ENCODE measurements at places on chromosomes 3 and 15.
A peak's percentile ranks its signal among the peaks of the same experiment; 100 is the strongest.

DNA sequence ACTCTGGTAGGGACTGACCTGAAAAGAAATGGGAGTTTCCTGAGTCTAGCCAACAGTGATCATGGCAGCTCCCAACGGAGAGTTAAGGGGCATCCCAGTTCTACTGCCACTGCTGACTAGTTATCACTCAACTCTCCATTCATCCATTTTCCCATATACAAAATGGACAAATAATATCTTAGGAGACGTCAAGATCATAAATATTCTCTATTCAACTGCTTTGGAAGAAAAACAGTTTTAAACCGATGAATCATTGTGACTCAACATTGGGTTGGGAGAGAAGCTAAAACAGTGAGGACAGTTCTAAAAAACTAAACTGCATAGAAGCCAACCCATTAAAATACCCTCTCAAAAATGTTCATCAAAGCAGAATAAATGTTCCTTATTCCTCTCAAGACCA is 57.6 kb upstream of the CHRM5 start:
- peak; percentile 46 for ATAC-seq

DNA sequence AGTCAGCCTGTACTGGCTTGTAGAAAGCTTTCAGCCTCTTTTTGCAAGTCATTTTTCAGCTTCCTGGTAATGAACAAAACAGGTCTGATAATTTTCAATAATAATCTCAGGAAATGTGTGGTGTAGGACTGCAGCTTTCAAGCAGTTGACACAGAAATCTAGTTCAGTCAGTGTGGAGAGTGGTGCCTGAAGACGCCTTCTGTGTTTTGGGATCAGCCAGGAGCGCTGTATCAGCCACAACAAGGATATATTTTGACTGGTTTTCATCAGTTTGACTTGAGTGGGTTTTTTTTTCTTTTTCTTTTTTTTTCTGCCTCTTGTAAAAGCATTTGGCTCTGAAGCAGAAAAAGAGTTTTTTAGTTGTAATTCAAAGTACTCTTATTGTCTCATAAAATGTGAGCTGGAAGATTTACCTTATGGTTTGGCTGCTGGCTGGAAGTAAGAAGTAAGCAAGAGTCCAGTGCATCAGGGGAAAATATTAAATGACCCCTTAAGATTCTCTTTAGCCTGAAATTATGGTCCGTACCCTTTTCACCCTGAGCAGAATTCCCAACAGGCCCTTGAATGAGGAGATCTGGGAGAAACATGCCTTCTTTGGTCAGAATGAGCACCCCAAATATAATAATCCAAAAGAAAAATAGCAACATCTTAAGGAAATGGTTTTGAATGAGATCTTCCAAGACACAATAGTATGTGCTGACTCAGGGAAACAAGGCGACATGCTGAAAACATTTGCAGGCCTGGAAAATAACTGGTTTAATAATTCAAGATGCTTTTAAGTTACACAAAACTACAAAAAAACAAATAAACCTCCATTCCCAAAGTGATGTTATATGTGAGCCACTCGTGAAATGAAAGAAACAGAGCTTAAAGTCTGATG is 332.7 kb upstream of the ADAMTS9 start:
- peak; percentile 31 for ATAC-seq

DNA sequence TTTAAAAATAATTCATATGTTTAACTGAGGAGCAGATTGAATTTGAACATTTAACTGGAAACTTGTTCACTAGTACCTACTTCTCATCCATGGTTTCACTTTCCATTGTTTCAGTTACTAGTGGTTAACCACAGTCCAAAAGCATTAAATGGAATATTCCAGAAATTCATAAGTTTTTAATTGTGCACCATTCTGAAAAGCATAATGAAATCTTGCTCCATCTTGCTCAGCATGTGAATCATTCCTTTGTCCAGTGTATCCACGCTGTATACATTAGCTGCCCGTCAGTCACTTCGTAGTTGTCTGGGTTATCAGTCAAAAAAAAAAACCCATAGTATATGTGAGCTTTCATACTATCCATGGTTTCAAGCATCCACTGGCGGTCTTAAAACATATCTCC is 217.6 kb downstream of the TPRG1 start:
- ATAC-seq, result no peak

DNA sequence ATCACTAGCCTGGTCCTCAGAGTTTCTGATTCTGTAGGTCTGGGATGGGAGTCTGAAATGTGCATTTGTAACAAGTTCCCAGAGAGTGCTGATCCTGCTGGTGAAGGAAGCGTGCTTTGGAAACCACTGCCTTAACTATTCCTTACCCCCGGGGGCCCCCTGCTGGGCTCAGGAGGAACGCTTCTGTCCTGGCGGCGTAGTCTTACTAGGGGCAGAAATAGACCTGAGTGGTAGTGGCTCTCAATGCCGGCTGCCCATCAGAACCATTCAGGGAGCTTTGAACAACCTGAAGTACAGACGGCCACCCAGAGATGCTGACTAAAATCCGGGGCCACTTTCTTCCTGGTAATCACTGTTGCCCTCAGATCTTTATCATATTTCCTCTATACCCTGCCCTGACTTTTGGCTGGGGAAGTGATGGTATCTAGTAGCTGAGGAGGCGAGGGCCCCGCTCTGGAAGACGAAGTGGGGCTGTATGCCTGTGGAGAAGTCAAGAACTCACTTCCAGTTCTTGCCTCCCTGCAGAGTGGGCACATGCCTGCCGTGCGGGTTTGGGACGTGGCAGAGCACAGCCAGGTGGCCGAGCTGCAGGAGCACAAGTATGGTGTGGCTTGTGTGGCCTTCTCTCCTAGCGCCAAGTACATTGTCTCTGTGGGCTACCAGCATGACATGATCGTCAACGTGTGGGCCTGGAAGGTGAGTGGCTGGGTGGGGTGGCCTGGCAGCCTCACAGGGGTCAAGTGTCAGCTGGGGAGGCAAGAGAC is 16.3 kb upstream of the JMJD7 start:
- peak; percentile 98 for ATAC-seq

DNA sequence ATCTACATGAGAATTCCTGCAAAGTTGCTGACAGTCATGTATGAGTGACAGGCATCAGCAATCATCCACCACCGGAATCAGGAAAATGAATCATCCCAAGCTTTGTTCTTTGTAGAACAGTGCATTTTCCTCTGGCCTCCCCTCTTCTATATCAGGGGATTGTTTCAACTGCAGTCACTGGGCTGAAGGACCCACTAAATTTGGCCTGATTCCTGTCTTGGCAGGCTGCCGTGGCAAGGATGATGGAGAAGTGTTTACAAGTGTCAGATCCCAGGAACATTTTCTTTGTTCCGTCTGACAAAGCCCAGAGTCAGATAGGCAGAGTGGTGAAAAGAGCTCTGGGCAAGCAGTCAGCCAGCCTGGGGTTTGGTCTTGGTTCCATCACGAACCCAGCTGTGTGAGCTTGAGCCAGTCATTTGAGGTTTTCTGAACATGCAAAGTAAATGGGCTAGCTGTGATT is 175.1 kb upstream of the TSC22D2 start:
- ATAC-seq, result no peak

GRCh38 chr3:125322166-125322565 is 53.0 kb downstream of the ZNF148 start:
- peak; percentile 98 for ATAC-seq

DNA sequence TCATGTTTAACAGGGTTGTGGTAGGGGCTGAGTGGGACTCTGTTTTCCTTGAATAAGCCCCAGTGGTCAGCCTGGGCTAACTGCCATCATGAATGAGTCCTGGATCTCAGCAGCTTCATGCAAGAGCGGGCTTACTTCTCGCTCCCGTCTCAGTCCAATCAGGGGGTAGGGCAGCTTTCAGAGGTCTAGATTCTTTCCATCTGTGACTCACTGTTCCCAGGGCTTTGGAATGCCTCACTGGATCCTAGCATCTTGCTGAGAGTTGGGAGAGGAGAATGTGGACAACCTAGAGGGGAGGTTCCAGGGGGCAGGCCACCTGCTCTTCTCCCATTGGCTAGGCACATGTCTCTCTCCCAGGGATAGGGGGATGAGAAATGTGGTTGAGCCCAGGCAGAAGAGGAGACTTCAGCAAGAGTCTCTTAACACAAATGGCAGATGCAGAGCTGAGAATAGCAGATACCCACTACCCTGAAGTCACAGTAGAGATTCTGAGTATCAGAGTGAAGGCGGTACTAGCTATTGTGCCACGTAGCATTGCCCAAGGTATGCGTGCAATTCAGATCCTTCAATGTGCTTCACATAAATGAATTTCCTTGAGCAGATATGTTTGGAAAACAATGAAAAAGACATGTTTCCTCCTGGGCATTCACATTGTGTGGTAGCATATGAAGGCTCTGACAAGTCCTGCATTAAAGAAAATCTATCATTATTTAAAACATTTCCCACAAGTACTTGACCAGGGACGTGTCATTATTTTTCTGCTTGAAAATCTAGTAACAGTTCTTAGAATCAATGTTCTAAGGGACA is 257.7 kb upstream of the PROK2 start:
- ATAC-seq, result no peak

DNA sequence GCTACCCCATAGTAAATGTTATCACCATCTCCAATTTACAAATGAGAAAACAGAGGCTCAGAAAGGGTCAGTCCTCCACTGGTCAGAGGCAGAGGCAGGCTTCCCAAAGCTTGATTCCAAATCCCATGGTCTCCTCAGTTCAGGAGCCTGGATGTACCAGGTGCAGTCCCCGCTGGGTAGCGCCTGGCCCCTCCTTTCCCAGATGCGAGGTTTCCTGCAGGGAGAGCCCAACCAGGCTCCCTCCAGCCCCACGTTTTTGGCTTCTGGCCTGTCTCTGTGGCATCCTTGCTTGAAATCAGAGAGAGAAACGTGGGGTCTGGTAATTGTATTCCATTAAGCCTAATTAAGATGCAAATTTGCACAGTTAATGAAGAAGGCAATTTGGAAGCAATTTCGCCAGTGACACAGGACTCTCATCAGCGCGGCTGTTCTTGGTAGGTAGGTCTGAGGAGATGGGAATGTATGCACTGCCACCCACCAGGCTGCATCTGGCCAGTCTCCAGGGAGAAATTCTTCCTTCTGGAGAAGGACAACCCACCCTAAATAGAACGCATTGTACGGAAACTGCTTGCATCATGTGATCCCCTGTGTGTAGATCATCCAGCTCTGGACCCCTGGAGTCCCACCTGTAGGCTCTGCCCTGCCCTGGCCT is 50.5 kb downstream of the HRH1 start:
- ATAC-seq, result peak; percentile 36

Measured in SK-N-SH treated with all-trans-retinoic acid at 6 μM for 48 hours (cell line).